CD4-positive, alpha-beta T cell treated with Interleukin-12 subunit alpha and Interleukin-12 subunit beta, for 1 hour (primary cell): ENCODE measurements at places on chromosomes 4 and X.

- no peak for DNase-seq
These were observed 313.1 kb downstream of the STK32B start for GRCh38 chr4:5364406-5364805.

DNA sequence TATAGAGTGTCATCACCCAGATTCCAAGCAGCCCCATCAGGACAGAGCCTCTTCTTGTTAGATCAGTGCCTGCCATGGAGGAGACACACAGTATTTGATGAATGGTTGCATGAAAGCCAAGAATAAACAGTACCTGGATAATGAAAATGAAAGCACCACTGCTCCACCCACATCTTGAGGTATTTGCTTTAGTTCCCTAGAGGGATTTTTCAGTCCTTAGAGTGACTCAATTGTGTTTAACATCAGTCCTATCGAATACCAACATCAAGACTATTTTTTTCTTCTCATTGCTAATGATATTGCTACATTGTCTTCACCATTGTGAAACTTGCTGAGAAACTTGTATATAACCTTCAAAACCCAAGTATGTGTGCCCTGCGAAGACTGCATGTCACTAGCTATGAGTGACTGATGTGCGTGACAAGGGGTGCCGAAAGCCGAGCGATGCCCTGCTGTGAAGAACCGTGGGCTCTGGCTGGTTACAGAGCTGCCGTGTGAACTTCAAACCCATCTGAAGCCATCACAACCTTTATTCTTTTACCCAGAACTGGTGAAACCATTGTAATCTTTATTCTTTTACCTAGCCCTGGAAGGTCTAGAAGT, 211.3 kb upstream of the FAT1 start:
- no peak for DNase-seq

DNA sequence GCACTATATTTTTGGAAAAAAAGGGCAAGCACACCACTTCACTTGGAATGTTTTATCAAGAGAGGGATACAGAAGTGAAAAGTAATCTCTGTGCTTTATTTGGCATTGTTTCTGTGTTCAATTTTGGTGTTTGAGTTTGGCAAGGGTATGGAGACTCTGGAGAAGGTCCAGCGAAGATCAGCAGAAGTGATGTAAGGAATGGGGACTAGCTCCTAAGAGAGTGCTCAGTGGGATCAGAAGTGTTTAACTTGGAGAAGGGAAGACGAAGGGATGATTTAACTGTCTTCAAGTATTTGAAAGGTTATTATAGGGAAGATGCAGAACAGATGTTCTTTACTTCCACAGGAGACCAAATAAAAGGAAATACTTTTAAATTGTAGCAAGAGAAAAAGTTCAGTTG, 74.3 kb downstream of the CFAP299 start:
- no peak for DNase-seq

DNA sequence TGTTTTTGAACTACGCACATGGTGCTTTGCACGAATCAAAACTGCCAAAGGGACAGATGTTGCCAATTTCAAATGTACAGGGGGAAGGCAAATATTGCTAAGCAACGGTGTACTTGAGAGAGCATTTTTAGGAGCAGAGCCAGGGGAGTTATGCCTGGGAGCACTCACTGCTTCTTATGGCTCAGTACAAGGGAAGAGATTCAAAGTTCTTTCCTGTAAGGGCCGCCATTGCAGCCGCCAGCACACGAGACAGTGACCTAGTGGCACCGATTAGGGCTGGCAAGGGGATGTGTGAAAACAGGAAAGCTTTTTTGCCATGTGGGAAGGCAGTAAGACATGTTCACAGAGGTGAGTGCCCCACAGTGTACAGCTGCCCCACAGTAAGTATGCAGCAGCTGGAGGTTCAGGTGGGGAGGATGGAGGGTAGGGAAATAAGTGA, 133.8 kb downstream of the AFF1 start:
- no peak for DNase-seq

DNA sequence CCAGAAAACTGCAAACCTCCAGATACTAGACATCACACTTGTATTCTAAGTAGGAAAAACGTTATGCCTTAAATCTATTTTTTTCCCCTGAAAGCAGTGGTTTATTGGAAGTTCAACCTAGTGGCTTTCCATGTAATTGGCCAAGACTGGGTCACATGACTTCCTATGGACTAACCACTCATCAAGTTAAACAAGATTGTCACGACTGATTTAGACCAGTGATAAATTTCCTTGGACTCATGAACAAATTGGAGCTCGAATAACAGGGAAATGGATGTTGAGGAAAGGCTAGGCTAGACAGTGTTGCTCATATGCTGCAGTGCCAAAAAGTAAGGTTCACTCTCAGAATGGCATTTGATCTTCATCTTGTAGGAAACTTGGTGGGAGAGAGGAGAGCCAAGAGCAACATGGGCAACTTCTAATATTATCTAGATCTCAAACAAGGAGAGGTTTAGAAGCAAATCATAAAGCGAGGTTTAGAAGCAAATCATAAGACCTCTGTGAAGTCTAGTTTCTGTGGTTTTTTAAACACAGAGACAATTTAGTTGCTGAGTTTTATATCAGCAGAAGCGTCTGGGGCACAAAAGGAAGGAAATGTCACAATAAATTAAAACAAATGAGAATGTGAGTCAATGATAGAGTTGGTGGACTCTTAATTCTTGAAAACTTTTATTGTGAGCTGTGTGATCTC, 165.6 kb upstream of the BOD1L1 start:
- no peak for DNase-seq

GRCh38 chr4:22416403-22416802, 99.5 kb downstream of the ADGRA3 start:
- no peak for DNase-seq
